ENCODE measurements at places on chromosomes 1 and 21.

GRCh38 chr1:239676522-239677273, 290.3 kb downstream of the CHRM3 start:
- no peak for DNase-seq

GRCh38 chr1:100440075-100440809, 87.9 kb downstream of the CDC14A start:
- DNase-seq = no peak

DNA sequence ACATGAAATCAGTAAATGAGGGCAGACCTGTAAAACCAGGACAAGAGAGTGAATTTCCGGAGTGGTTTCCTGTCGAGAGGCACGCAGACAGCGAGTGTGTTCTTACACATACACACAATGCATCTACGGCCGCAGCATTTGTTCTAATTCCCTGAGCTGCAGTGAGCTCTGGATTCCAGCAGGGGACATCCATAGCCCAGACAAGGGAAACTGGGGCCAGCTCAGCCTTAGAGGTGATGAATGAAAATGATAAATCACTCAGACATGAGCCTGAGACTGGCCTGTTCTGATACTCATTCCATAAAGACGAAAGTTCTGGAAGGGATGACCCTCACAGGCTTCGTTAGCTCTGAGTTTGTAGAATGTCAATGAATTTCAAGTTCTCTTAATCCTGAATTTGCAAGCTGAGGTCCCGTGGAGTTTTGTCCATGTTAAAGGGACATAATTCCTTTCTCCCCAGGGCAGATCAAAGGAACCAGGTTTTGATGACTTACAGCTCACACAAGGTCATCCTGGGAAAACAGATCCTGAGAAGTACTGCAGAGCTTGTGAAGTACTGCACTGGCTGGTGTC, 207.9 kb upstream of the C1orf87 start:
- peak; percentile 61 for DNase-seq

DNA sequence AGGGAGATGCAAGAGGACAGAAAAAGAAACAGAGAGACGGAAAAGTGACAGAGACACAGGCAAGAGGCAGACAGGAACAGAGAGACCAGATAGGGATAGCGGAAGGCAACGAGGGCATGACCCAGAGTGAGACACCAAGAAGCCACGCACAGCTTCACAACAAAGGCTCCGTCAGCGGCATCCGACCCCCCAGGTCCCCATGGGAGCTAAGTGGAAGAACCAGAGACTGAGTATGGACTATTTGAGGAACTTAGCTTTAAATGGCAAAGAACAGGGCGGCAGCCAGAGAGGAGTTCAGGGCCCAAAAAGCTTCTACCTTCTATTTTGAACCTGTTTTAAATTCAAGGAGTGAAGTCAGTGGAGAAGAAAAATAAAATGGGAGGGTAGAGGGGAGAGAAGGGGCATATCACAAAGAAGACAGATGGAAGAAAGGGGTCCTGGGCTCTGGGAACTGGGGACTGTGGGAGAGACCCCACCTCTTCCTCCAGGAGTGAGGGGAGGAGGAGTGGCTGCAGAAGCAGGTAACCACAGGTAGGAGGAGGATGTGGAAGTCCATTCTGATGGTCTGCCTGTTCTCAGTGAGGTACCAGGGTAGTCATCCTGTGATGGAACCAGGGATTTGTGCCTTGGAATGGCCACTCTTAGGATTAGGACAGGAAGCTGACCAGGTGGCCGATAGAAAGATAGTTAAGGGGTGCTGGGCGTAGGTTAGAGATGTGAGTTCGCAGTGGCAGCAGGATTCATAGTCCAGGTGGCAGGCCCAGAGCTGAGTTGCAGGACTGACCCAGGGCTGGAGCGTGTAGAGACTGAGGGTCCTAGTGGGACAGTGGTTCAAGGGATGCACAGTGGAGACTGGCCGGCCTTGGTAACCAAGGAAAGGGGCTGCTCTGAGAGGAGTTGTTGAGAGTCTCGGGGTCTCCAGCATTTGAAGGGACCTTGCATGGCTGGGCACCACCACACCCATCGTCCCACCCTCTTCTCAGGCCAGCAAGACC, 37.7 kb downstream of the CSMD2 start:
- DNase-seq = no peak

- DNase-seq = no peak
These were observed 71.0 kb downstream of the NENF start for GRCh38 chr1:212503714-212504113.

GRCh38 chr1:109993885-109994284, 9.3 kb downstream of the AHCYL1 start:
- DNase-seq = peak; percentile 80

GRCh38 chr1:234148350-234148749, 224.9 kb upstream of the COA6 start:
- DNase-seq = no peak

GRCh38 chr1:58857680-58858673, 74.1 kb upstream of the JUN start:
- DNase-seq = peak; percentile 26

DNA sequence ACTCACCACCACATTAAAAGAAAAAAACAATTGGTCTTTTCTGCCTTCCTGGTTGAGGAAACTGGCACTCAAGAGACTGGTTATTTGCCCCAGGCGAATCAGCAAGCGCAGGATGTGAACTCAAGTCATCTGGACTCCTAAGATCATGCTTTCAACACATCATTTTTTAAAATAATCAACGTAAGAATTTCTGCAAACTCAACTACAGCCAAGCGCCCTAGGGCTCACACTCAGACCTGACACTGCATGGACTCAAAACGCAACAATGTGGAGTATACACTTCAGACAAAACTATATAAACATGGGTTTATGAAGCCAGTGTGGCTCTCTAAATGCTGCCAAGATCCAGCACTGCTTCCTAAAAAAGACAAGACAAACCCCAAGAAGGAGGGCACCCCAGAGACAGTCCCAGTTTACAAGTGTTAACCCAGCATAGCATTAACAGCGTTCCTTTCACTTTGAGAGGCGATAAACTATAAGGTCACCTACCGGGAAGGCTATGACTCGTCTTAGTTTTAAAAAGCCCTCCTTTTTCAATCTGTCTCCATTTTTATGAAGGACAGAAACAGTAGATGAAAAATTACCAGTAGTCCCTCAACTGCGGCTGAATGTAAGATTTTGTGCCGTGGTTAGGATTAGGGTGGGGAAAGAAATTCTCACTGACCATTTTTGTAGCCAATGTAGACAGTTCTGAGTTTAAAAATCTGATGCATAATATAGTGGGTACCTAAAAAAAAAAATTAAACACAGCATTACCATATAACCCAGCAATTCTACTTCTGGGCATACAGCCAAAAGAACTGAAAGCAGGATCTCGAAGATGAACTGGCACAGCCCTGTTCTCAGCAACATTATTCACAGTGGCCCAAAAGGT, 54.8 kb downstream of the SIPA1L2 start:
- peak; percentile 63 for DNase-seq

DNA sequence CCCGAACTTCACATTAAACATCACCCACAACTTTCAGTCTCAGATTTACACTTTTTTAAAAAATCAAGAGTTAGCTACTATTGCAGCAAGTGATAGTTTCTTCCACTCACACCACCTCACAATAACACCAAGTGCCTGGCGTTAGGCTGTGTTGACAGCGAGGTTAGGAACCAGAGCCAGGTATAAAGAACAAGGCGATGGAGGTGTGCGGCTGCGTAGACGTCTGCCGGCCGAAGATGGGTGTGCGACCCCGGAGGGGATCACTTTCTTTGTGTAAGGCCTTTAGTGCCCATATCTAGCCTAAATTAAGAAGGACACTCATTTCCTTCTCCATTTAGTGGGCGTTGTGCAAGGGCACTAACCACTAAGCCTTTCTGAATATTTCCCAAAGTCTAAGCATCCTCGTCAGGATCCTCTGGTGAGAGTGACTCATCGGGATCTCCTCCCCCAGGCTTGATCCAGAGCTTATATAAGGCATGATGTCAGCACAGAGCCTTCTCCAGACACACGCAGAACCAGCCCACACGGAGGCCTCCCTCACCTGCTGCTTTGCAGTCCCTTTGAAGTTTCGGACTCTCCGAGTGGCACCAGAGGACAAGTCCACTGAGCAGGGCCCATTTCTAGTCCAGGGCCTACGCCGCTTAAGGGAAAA, 11.8 kb downstream of the NHLH2 start:
- DNase-seq = no peak

GRCh38 chr1:191530928-191531327, 627.3 kb upstream of the RGS18 start:
- DNase-seq = no peak

GRCh38 chr21:37557261-37557950, 190.8 kb downstream of the DYRK1A start:
- no peak for DNase-seq

DNA sequence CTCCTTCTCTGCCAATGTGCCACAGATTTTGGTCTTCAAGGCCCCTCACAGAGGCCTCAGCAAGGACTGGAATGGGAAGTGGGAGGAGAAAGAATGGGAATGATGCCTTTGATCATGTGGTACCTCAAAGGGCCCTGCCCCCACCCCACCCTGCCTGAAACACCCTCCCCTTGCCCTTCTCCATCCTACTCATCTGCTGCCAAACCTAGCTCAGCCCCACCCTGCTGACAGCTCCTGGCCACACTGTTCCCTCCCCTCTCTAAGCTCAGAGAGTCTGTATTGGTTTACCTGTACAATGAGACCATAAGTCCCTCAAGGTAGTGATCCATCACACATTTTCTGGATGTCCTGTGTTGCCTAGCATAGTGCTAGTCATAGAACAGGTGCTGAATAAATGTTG, 6.7 kb upstream of the ARHGAP30 start:
- no peak for DNase-seq

- DNase-seq = no peak
These were observed 8.0 kb downstream of the FMO5 start for GRCh38 chr1:147217141-147217540.

- peak; percentile 66 for DNase-seq
These were observed 830 bp downstream of the INPP5B start for GRCh38 chr1:37945743-37946702.

DNA sequence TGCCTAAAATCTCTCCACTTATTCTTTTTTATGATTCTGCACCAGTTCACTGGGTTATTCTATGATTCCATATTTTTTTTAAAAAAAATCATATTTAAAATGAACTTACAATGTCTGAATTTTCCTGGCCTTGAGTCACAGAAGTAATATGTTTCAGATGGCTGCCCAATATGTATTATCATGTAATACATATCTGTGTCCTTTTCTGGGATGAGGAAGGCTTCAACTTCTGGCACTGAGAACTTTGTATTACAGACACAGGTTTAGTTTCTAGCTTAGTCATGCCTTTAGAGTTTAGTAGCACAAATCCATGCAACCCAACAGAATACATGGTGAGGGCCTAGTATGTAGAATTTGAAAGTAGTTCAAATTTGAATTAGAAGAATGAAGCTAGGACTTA, 7.8 kb upstream of the HSD17B7 start:
- no peak for DNase-seq

GRCh38 chr1:84385347-84385746, 12.9 kb upstream of the DNASE2B start:
- no peak for DNase-seq

- no peak for DNase-seq
These were observed 10.1 kb downstream of the IL12RB2 start for GRCh38 chr1:67317803-67318202.

GRCh38 chr1:178693366-178693765, 31.7 kb upstream of the RALGPS2 start:
- DNase-seq = no peak

- DNase-seq = no peak
These were observed 17.6 kb downstream of the RGS1 start for GRCh38 chr1:192592981-192593708.

DNA sequence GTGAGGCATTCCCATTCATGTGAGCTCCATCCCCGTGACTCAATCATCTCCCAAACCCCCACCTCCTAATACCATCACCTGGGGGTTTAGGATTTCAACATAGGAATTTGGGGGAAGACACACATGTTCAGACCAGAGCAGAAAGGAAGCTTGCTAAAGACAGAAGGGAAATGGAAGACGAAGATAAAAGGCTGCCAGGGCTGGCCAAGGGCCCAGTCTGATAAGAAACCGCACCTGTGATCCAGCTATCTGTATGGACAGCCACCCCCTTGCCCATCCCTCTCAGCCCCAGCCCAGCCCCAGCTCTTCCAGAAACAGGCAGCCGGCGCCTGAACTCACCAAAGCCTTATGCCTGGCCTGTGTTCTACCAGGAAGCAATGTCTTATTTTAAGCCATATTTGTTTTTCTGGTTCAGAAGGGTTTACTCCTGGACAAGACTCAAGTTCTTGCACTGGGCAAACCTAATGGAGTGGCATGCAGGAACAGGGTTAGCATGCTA, 198.4 kb upstream of the VAMP3 start:
- no peak for DNase-seq

GRCh38 chr1:116585886-116586285, 15.1 kb upstream of the CD58 start:
- no peak for DNase-seq

DNA sequence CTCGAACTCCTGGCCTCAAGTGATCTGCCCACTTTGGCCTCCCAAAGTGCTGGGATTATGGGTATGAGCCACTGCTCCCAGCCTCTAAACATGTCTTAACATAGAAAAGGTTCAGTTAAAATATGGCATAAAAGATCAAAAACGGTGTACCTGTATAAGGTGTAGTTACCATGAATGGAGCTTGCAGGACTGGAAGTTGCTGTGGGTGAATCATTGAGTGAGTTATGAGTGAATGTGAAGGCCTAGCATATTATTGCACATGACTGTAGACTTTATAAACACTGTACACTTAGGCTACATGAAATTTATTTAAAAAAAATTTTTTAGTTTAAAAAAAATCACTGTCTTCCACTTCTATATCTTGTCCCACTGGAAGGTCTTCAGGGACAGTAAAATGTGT, 15.7 kb downstream of the ABCD3 start:
- no peak for DNase-seq

- DNase-seq = peak; percentile 80
These were observed 5.5 kb downstream of the AZIN2 start for GRCh38 chr1:33086384-33086850.

DNA sequence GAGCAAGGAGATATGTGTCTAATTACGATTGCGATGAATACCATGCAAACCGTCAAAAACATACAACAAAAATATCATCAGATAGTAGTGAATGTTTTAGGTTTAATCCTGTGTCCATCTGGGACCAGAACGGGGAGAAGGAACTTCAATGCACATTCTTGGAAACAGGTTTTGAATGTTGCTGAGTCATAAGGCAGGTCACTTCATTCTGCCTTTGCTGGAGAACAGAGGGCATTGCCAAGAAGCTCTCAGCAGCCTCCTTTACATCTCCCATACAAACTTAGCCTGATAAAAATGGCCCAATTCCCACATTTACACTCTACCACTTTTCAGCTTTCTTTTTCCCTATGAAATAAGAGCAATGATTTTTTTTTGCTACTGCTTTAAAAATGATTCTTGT, 78.0 kb upstream of the KCNJ6 start:
- DNase-seq = no peak

- DNase-seq = peak; percentile 72
These were observed 16.9 kb downstream of the NPHP4 start for GRCh38 chr1:5975133-5975880.

DNA sequence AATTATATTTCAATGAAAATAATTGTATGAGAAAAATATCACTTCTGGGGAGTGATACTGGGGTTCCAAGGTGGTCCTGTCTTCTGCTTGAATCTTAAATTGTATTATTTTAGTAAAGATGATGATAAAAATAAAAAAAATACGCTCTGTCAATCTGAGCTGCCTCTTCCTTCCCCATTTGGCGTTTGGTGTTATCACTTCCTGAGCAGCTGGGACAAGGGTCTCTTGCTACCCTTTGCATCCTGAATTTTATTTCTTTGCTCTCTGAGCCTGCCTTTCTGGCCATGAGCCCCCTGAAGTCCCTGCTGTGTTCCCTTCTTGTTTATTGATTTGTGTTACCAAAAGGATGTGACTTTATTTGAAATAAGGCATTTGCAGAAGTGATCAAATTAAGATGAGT, 111.0 kb downstream of the KCNJ6 start:
- DNase-seq = no peak
